ENCODE measurements at places on chromosomes 7 and 10.

DNA sequence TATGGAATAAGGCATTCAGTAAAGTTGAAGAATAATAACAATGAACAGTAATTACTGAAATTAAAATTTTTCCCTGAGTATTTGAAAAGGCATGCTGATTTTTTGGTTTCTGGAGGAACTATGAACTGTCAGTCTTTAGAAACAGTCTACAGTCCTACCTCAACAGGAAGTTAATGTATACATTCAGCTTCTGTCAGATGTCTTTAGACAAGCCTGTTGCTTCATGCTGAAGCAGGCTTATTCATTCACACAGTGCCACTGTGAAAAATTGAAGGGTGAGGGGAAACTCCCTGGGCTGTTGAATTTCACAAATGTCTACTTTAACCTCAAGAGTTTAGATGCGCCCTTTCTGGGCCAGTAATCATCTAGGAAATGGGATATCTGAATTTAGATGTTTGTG is 3.5 kb downstream of the NRF1 start:
- H3K27ac ChIP-seq = no peak overlapping the region
- DNase-seq = no peak
- peaks cover 4% of the 10 kb centered on the region for H3K4me1 ChIP-seq
- no peaks in the 10 kb centered on the region for H3K36me3 ChIP-seq

GRCh38 chr10:126564326-126564888 is 106.1 kb downstream of the C10orf90 start:
- H3K27me3 ChIP-seq = peaks cover 7% of the 10 kb centered on the region
- H3K36me3 ChIP-seq = peaks cover 5% of the 10 kb centered on the region
- DNase-seq = no peak
- H3K4me1 ChIP-seq = peaks cover 10% of the 10 kb centered on the region

- DNase-seq = no peak
- H3K4me3 ChIP-seq = no peak overlapping the region
- no peak overlapping the region for H3K27ac ChIP-seq
- no peaks in the 10 kb centered on the region for H3K4me1 ChIP-seq
- no peaks in the 10 kb centered on the region for H3K36me3 ChIP-seq
These were observed 167.9 kb upstream of the PRSS1 start for GRCh38 chr7:142581341-142581740.

DNA sequence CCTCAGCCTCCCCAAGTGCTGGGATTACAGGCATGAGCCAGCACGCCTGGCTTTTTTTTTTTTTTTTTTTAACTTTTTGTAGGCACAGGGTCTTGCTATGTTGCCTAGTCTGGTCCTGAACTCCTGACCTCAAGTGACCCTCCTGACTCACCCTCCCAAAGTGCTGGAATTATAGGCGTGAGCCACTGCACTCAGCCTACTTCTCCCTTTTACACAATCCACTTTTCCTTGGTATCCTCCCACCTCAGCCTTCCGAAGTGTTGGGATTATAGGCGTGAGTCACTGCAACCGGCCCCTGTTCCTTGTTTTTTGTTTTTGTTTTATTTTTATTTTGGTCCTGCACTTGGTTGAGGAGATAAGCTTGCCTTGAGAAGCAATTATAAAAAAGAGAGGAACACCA is 75.9 kb upstream of the KMT2C start:
- H3K27me3 ChIP-seq = peaks cover 4% of the 10 kb centered on the region
- no peaks in the 10 kb centered on the region for H3K36me3 ChIP-seq
- DNase-seq = no peak
- H3K27ac ChIP-seq = no peak overlapping the region
- H3K4me3 ChIP-seq = no peak overlapping the region
- H3K4me1 ChIP-seq = no peaks in the 10 kb centered on the region

- DNase-seq = no peak
- no peak overlapping the region for H3K27ac ChIP-seq
- H3K36me3 ChIP-seq = no peaks in the 10 kb centered on the region
- peaks cover 4% of the 10 kb centered on the region for H3K4me1 ChIP-seq
- H3K27me3 ChIP-seq = peaks cover 2% of the 10 kb centered on the region
These were observed 669.5 kb upstream of the GHITM start for GRCh38 chr10:83469728-83470331.

GRCh38 chr10:31030260-31030659 is 1.4 kb downstream of the ZNF438 start:
- no peaks in the 10 kb centered on the region for H3K36me3 ChIP-seq
- H3K4me1 ChIP-seq = peaks cover 16% of the 10 kb centered on the region

- no peak overlapping the region for H3K4me3 ChIP-seq
- DNase-seq = no peak
- peaks cover 23% of the 10 kb centered on the region for H3K4me1 ChIP-seq
- H3K27ac ChIP-seq = no peak overlapping the region
These were observed 68.6 kb downstream of the ALOX5 start for GRCh38 chr10:45442662-45443061.

DNA sequence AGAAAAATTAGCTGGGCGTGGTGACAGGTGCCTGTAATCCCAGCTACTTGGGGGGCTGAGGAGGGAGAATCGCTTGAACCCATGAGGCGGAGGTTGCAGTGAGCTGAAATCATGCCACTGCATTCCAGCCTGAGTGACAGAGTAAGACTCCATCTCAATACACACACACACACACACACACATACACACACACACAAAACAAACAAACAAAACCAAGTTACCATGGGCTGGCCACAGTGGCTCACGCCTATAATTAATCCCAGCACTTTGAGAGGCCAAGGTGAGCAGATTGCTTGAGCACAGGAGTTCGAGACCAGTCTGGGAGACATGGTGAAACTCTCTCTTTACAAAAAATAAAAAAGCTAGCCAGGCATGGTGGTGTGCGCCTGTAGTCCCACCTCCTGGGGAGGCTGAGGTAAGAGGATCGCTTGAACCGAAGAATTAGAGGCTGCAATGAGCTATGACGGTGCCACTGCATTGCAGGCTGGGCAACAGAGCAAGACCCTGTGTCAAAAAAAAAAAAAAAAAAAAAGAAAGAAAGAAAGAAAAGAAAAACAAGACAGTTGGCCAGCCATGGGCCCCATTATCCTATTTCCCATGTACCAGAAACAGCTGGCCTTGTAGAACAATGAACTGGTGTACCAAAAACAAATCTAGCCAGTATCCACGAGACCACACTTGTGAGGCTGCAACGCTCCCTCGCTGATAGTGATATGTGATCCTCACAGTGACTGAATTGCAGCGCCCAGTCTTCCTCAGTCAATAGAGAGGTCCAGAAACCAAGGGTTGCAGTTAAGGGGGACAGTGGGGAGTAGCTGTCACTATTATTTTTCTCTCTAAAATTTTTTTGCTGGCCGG is 6.6 kb upstream of the AGFG2 start:
- no peaks in the 10 kb centered on the region for H3K36me3 ChIP-seq
- peaks cover 5% of the 10 kb centered on the region for H3K27me3 ChIP-seq
- no peak for DNase-seq

DNA sequence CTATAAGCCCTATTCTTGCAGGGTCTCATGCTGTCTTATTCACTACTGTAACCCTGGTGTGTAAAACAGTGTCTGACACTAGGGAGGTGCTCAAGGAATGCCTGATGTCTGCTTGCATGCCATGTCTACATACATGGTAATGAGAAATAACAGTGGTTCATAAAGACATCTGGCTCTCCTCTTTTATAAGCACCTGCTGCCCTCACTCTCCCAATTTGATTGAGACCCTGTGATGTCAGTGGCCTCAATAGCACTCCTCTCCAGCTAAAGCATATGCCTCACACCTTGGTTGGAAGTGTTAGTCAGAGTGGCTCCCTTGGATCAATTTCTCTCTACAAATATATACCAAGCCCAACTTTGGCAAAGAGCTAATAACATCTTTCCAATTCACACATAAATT is 30.6 kb downstream of the ANK3 start:
- no peak overlapping the region for H3K4me3 ChIP-seq
- no peaks in the 10 kb centered on the region for H3K36me3 ChIP-seq
- no peak overlapping the region for H3K27ac ChIP-seq
- DNase-seq = no peak
- peaks cover 9% of the 10 kb centered on the region for H3K4me1 ChIP-seq

- H3K4me1 ChIP-seq = peaks cover 26% of the 10 kb centered on the region
- H3K4me3 ChIP-seq = peak overlapping the region; percentile 14
- no peaks in the 10 kb centered on the region for H3K36me3 ChIP-seq
- DNase-seq = peak; percentile 29
These were observed 155.6 kb upstream of the GHITM start for GRCh38 chr10:83983578-83984255.

DNA sequence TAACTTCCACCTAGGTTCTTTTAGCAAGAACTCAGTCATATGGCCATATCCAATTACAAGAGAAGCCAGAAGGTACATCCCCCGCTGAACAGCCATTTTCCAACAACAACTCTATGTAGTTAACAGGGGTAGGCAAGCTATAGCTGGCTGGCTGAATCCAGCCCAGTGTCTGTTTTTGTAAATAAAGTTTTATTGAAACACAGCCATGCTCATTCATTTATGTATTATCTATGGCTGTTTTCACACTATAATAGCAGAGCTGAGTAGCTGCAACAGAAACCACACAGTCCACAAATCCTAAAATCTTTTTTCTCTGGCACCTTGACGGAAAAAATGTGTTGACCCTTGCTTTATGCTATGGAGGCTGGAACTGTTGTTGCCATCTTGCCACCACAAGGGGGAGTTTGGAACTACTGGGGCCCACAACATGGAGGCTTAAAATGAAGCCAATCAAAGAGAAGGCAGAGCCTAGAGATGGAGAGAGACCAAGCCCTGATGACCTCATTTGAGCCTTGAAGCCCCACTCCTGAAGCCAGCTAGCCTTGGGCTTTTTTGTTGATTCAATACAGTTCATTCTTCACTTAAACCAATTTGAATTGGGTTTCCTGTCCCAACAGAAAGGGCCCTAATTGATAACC is 33.3 kb upstream of the XPNPEP1 start:
- H3K4me1 ChIP-seq = peaks cover 12% of the 10 kb centered on the region
- peak overlapping the region; percentile 38 for H3K4me3 ChIP-seq
- peaks cover 4% of the 10 kb centered on the region for H3K36me3 ChIP-seq

DNA sequence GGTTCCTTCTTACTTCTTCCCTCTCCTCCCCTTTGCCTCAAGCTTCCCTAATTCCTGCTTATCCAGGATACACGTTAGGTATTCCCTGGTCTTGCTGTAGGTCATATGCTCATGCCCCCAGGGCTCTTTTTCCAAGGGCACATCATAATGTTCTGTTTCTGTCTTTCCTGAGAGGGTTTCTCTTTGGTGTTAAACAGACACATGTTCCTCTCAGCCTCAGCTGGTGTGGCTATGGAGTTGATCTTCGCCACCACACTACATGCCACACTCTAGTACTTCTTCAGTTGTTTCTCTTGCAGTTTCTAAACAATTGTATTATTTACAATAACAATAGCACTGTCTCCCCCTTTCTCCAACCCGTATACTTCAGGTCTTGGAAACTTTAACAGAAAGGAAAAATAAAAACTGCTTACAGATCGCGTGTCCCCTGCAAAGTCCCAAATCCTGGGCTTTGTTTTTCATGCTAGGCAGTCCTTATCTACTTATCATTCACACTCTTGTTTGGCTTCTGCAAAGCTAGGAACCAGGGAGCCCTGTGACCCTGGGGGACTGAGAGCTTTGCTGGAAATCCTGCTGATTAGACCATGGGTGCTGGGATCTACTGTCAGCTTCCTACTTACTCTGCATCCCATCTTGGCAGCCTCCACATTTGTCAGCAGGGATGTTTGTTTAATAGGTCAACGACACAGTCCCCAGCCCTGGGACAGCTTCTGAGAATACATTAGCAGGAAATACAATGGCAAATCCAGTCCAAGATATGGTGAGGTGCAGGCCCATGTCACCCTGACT is 193.9 kb upstream of the BMPER start:
- no peak overlapping the region for H3K4me3 ChIP-seq
- H3K4me1 ChIP-seq = peaks cover 18% of the 10 kb centered on the region

- H3K4me3 ChIP-seq = no peak overlapping the region
- peaks cover 5% of the 10 kb centered on the region for H3K27me3 ChIP-seq
- DNase-seq = no peak
- no peaks in the 10 kb centered on the region for H3K36me3 ChIP-seq
- H3K27ac ChIP-seq = no peak overlapping the region
These were observed 166.9 kb downstream of the RNF216 start for GRCh38 chr7:5614600-5614999.

GRCh38 chr10:53697038-53697437 is 924.5 kb upstream of the MBL2 start:
- H3K4me1 ChIP-seq = peaks cover 3% of the 10 kb centered on the region
- H3K4me3 ChIP-seq = no peak overlapping the region
- peaks cover 2% of the 10 kb centered on the region for H3K27me3 ChIP-seq
